ENCODE measurements at places on chromosomes 3 and 15.

DNA sequence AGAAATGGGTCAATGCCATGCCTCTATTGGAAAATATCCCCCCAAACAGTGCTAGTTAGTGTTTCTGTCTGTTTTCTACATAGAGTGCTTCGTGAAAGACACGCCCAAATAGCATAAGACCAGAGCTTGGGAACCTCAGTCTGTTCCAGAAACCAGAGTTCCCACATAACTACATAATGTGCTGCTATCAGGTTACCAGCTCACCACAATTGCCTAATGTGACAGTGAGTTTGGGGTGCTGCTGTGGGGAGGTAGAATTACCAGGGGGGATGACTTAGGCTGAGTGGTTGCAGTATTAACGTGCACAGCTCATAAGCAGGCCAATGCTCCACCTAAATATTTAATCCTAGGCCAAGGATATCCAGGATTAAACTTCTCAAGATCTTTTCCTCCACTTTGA lies 39.2 kb downstream of the DUT start:
- DNase-seq, result no peak

DNA sequence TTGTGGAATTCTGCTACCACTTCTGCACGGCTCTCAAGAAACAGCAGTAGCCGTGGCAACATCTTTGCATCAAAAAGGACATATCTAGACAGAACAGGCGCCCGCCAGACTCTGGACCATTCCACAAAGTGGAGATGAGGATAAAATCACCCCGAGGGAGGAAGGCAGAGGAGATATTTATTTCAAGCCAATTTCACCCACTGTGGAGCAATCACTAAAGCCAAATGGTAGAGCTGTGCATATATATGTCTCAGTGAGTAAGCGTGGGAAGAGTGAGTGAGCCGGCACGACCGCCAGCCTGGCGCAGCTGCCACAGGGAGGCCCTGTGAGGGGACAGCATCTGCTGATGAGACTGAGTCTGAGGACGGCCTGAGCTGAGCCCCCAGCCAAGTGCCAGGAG lies 111.3 kb downstream of the MEGF11 start:
- no peak for DNase-seq

GRCh38 chr3:153978006-153978405 lies 143.2 kb upstream of the ARHGEF26 start:
- no peak for DNase-seq

- DNase-seq, result no peak
These were observed 18.1 kb downstream of the DAZL start for GRCh38 chr3:16587047-16587680.

- DNase-seq, result no peak
These were observed 8.8 kb downstream of the ABHD6 start for GRCh38 chr3:58246148-58247047.

DNA sequence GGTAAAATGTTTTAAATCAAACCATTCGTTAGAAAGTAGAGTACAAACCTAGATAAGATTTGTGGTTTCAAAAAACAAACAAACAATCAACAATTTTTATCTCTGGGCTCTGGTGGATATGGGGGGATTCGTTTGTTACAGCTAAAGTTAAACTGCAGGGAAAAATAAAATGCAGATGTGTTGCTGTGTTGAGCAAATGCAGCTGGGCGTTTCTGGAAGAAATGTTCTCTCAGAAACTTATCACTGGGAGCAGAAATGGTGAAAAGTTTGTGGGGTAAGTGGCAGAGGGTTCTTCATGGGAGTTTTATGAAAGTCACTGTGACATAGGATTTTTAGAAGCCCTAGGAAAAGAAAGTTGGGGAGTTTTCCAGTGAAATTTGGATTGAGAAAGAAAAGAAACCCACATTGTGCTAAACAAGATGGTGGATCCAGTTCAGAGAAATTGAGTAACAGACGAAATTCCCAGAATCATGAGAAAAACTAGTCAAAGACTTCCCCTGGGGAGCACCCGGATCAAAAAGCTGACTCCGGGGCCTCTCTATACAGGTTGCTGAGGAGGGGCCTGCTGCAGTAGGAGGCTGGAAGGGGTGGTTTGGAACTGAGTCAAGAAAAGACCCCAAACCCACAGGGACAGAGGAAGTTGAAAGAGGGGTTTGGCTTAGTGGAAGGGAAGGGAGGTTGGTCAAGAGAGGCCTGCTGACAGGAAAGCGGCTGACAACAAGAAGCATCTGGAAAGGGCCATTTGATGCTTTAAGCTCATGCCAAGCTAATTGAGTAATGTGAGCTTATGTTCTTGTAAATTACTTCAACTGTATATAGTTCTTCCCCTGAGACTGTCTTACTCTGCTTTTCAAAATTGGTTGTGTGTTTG lies 108.7 kb downstream of the RARB start:
- no peak for DNase-seq

DNA sequence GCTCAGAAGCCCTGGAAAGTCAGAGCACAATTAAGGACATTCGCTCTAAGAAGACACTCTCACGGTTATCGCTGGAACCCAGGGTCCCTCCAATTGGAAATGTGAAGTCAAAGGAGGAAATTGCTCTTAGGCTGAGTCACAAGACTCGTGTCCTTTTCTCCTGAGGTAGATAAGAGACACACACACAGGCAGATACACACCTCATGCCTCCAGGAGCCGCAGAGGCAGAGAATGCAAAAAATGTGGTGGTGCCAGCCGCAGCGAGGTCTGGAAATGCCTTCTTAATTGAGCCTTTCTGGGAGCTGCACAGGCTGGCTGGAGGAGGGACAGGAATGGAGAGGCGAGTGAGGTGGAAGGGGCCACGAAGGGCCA lies 189.3 kb downstream of the OPA1 start:
- no peak for DNase-seq

DNA sequence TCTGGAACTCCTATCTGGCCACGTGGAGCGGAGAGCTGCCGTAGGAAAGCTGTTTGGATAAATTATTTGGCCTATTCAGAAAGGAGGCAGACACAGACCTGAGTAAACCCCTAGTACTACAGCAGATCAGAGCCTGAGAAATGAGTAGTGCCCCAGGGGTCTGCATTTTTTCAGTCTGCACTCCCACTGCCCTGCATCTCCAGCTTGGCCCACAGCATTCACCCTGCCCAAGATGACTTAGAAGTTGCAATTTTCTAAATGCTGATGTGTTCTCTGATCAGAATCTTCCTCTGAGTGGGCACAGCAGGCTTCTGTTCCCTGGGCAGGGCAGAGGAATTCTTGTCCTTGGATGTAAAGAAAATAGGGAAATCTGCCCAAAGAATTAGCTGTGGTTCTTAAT lies 55.1 kb upstream of the PIK3CB start:
- no peak for DNase-seq

DNA sequence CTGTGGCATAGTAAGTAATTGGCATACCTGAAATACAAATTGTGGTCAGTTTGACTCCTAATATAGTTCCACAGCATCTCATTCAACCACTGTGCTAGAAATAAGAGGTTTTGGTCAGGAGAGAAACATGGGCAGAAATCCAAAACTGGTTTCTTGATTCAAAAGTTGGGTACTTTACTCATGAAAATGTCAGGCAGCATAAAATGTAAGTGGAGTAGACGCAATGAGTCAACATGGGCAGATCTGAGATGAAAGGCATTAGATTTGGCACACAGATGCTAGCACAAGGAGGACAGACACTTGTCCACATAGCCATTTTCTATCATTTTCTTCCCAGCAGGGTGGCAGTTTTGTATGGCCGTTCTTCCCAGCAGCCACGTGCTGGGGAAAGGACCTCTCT lies 255.8 kb upstream of the CDIN1 start:
- DNase-seq, result no peak

GRCh38 chr3:99023590-99024192 lies 122.2 kb upstream of the DCBLD2 start:
- DNase-seq, result no peak

DNA sequence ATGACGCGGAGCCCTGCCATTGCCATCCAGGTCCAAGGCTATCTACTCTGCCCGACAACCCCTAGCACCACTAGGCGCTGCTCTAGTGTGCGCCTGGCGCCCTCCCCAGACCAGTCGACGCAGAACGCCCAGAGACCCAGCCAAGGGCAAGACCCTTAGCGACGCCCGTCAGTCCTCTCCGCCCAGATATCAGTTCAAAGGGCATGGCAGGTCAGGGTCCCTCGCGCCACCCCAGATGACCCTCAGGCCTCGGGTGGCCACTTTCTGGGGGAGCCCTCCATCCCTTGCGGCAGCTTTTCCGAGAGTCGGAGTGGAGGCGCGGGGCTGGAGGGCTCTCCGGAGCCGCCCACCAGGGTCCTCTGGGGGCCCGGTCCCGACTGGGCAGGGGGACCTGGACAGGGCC lies 371 bp upstream of the CLSTN2 start:
- DNase-seq, result no peak

DNA sequence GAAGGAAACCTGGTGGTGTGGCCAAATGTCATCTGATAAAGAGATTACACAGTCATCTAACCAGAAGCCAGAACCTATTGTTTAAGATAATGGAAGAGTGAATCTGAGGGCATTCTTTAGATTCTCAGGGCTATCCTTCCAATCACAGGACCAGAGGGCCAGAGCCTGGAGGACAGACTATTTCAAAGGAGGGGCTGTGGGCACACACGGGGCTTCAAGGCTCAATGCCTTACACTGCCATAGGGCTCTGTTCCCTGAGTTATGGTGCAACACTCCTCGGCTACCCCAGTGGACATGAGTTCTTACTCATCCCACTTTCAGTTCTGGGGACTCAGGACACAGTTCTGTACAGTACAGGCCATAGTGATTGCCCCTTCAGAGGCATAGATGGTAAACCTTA lies 343.9 kb upstream of the ALCAM start:
- no peak for DNase-seq

- no peak for DNase-seq
These were observed 32.2 kb downstream of the BDH1 start for GRCh38 chr3:197523526-197523925.

GRCh38 chr15:33032053-33032452 lies 162.5 kb downstream of the FMN1 start:
- DNase-seq, result no peak

GRCh38 chr3:52792961-52793695 lies 1.5 kb upstream of the ITIH3 start:
- no peak for DNase-seq

DNA sequence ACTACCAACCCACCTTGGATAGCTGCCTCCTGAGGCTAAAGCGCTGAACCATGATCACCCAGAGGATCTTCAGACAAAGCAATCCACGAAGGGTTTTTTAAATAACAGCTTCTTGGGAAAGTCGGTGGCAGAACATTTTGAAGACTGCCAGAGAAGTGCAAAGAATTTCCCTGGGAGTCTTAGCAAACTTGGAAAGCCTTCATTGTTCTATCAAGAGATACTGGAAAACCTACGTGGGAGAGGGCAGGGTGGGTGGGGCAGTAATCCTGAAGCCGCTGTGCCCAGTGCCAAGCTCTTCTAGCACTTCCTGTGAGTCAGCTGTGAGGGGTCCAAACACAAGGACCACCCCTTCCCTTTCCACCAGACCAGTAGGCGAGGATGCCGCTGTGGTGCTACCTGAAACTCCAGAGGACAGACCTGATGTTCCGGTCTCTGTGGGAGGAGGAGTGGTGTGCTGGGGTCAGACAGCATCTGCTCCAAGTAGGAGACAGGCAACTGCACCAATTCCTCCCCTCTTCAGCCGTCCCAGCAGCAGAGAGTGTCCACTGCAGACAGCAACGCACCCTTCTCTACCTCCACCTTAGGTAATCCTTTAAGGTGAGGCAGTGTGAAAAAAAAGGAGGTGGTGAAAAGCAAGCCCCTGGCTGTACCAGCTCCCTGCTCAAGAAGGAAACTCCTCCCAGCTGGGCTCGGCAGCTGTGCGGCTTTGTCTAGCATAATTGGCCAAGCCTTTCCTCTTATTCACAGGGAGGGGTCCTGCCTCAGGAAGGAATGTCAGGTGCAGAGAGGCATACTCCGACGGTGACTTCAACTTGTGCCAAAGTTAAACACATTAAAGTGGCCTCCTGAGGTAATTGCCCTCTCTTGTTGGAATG lies 99.0 kb downstream of the TMCC1 start:
- no peak for DNase-seq

GRCh38 chr3:116445311-116445841 lies at the start of gene LSAMP:
Gene LSAMP (minus strand): TSS chr3:116445487.
- DNase-seq, result no peak

DNA sequence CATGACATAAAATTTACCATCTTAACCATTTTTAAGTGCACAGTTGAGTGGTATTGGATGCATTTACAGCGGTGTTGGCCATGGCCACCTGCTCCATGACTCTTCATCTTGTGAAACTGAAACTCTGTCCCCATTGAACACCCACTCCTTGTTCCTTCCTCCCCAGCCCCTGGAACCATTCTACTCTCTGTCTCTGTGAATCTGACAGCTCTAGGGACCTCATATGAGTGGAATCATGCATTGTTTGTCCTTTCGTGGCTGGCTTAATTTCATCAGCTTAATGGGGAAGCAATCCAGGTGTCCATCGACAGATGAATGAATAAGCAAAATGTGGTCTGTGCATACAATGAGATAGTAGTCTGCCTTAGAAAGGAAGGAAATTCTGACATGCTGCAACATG lies 42.5 kb downstream of the PLXNA1 start:
- no peak for DNase-seq

DNA sequence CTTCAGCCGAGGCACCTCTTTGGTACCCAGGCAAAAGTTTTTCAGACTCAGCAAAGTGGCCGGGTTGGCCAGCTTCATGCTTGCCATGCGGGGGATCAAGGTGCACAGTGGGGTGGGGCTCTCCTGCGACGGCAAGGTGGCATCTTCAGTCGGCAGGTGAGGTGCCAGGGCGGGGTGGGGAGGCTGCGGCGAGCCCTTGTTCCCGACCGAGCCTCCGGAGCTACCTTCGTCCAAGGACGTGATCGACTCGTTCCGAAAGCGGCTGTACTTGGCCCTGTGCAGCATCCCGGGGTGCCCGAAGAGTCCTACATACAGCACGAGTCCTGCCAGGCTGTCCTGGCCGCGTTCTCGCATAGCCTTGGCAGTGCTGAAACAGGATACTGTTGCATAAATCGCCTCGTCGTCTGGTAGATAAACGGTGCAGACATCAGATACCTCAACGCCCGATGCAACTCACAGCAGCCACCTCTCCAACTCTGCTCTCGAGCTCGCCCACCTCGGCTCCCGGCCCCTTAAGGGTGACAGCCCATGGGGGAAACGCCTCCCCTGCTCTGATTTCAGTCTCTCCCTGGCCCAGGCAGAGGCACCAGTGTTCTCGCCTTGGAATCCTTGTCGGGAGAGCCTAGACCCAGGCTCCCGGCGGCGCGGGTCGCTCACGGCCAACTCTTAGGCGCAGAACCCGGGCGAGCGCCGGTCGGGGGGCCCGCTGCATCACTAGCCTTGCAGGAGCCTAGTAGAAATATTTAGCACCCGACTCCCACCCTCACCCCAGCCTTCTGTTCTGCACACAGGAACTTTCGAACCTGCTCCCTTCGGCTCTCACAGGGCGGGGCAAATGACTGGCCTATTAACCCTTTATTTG lies 826 bp downstream of the SHC4 start:
- DNase-seq, result no peak
